Hematopoietic multipotent progenitor cell treated with erythropoietin and hydrocortisone succinate and interleukin-3 and kit ligand, for 4 days (in vitro differentiated cells): ENCODE measurements at places on chromosomes 7 and 10.

DNA sequence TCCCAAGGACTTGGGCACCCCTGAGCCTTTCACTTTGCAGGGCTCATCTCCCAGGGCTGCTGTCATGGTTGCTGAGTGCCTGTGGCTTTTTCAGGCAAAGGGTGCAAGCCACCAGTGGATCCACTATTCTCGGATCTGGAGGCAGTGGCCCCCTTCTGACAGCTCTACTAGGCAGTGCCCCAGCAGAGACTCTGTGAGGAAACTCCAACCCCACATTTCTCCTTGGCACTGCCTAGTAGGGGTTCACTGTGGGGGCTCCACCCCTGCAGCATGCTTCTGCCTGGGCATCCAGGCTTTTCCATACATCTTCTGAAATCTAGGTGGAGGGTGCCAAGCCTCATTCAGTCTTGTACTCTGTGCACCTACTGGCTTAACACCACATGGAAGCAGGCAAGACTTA lies 675.0 kb upstream of the MBL2 start:
- no peak for DNase-seq

GRCh38 chr10:116683821-116684220 lies 58.5 kb downstream of the HSPA12A start:
- no peak for DNase-seq

DNA sequence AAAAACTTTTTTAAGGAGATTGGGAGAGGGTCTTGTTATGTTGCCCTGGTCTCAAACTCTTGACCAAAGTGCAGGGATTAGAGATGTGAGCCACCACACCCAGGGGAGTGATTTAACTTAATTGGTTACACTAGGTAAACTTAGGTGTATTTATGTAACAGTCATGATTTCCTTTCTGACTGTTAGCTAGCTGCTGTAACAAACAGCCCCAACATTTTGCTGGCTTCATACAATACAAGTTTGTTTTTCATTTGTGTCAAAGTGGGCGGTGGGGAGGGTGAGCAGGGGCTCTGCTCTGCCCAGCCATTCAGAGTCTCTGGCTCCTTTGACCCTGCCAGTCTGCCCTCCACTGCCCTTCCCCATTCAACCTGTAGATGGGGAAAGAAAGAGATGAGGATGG lies 9.3 kb downstream of the DOCK1 start:
- no peak for DNase-seq

DNA sequence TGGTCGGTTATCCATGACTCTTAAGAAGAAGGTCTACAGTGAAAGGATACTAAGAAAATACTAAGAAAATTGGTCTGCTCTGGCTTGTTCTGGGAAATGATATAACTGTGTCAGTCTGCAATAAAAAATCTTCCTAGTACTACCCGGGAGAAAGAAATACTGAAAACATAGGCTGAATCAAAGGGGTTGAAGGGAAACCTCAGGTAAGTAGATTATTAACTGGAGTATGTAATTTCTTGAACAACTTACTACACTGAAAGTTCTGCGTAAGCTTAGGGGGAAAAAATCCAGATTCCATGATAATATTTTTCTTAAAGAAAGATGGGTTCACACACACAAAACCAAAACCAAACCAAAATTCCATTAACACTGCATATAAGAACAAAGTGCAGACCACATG lies 143.3 kb downstream of the KMT2E start:
- DNase-seq: no peak

DNA sequence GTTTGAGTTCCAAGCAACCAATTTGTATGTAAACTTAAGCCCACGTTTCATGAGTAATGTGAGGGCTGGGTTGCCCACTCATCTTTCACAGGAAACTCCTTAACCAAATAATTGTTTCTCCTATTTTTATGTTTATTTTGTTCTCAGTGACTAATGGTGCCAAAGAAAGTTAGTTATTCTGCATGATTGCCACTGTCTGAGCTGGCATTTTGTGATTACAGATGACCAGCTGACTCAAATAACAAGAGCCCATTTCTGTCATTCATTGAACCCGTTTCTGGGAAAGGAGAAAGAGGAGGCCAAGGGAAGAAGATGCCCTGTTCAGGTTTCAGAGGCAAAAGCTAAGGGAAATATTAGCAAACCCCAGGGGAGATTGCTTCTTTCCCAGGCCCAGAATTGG lies 186.9 kb upstream of the MYO3A start:
- DNase-seq: no peak

DNA sequence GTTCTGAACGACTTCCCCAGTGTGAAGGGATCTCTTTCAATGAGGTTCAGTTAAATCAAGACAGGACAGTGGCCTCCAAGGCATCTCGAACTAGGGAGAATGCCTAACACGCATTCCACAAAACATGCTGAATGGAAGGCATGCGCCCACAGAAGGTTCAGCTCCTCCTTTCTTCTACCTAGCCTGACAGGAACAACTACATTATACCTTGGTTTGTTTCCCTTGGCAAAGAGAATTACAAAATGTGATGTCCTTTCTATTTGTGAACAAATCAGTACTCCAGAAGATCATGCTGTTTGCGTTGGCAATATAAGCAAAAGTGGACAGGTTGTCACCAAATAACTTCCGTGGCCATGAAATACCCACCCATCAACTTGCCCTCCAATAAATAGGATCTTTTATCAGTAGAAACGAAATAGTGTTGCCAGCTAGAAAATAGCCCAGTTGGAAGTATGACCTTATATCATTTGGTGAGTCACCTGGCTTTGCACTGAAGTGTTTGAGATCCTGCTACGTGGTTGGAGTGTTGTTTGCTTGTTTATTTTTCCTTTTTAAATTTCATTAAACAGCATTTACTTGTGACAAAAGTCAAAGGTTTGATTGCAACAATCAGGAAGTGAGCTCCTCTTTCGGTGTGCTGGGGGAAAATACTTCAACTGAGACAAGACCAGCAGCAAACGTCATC lies 117.0 kb upstream of the FAM204A start:
- no peak for DNase-seq

GRCh38 chr10:82497439-82497838 lies 622.4 kb downstream of the NRG3 start:
- DNase-seq: no peak

DNA sequence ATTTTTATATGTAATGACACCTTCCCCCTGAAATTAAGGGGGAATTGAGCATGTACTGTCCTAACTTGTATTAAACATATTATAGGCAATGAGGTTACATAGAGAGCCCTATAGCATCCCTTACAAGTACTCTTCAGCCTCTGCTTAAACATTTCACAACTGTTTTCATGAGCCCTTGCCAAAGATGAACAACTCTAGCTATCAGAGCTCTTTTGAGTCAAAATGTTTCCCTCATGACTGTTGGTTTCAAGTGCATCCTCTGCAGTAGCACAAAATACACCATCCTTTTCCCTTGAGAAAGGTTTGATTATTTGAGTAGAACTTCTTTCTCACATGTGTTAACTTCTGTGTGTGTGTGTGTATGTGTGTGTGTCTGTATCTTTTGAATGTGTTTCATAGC lies 1157.6 kb upstream of the CELF2 start:
- no peak for DNase-seq

DNA sequence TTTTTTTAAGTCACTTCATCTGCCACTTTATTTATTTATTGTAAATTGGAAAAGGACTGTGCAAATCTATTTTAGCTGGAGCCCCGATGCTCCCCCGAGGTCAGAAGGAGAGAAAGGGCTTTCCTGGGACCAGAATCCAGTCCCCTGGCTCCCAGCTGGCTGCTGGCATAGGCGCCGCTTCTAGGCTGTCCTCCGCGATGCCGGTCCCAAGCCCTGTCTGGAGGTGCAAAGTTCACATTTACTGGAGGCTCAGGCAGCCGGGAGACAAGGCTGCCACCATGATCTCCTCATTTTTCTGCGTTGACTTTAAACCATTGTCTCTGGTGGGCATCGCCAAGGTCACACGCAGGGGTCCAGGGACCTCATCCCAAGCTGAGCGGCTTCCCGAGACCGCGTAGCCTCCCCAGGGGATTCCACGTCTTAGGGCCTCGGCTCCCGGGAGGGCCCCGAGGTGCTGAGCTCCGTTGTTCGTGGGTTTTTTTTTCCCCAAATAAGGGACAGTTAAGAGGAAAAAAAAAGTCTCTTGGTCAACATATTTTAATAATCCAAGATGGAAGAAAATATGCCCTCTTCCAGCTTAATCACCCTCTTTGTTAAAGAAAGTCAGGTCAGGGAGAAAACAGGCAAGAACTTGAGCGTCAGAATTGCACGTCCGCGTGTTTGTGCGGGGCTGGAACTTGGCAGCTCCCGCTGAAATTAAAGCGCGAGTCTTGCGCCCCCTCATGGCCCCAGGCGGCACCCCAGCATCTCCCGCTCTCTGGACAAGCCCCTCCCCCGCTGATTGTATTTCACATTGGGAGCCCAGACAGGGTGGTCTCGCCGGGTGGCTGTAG lies 11.9 kb downstream of the RGR start:
- DNase-seq: peak; percentile 72

DNA sequence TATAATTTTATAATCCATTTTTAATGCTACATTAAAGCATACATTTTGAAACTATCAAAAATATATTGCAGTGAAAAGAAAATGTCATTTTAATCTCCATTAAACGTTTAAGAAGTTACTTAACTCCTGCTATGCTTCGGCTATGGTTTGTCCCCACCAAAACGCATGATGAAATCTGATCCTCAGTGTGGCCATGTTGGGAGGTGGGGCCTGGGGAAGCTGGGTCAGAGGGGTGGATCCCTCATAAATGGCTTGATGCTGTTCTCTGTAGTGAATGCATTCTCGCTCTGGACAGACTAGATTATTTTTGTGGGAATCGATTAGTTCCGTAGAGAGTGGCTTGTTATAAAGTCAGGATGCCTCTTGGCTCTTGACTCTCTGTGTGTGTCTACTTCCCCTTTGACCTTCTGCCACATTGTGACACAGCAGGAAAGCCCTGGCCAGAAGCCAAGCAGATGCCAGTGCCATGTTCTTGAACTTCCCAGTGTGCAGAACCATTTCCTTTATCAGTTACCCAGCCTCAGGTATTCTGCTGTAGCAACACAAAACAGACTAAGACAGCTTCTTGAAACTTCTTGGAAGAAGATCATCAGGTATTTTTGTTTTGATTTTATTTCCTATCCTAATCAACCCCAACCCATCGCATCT lies 77.8 kb downstream of the TCERG1L start:
- DNase-seq: no peak

GRCh38 chr7:22193450-22193983 lies 163.4 kb downstream of the RAPGEF5 start:
- no peak for DNase-seq

DNA sequence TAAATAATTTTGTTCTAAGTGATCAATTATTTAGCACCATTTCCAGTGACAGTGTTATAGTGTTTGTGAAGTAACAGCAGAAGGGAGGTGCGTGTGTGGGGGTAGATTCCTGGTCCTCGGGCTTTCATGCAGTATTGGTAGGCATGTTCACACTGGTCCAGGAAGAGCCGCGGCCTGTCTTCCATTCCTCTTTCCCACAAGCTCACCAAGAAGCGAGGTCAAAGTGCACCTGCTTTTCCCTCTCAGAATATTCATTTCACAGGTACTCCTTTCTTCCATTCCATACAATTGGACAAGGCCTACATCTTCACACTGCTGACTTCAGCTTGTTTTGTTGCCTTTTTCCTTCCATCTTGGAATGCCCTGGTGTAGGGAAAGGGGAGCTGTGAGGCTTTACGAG lies 151.8 kb upstream of the CELF2 start:
- no peak for DNase-seq

DNA sequence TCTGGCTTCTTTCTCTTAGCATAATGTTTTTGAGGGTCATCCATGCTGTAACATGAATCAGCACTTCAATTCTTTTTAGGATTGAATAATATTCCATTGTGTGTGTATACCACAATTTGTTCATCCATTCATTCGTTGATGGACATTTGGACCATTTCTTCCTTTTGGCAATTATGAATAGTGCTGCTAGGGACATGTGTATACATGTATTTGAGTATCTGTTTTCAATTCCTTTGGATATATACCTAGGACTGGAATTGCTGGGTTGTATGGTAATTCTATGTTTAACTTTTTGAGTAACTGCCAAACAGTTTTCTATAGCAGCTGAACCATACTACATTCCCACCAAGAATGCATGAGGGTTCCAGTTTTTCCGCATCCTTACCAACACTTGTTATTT lies 39.2 kb downstream of the GBF1 start:
- no peak for DNase-seq

DNA sequence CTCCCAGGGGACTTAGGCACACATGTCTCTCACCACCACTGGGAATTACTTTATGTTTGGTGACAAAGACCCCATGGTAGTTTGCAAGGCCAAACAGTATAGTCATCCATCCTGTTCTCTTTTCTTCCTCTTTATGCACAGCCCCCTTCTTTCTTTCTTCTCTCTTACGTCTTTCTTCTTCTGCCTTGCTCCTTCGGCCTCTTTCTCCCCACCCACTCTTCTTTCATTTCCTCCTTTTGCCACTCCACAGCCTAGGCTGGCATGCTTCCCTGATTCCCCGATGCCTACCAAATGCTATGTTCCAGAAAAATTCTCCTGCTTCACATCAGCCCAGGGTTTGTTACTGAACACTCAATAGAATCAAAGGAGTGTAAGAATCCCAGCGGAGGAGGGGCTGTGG lies 62.4 kb upstream of the MKLN1 start:
- no peak for DNase-seq

DNA sequence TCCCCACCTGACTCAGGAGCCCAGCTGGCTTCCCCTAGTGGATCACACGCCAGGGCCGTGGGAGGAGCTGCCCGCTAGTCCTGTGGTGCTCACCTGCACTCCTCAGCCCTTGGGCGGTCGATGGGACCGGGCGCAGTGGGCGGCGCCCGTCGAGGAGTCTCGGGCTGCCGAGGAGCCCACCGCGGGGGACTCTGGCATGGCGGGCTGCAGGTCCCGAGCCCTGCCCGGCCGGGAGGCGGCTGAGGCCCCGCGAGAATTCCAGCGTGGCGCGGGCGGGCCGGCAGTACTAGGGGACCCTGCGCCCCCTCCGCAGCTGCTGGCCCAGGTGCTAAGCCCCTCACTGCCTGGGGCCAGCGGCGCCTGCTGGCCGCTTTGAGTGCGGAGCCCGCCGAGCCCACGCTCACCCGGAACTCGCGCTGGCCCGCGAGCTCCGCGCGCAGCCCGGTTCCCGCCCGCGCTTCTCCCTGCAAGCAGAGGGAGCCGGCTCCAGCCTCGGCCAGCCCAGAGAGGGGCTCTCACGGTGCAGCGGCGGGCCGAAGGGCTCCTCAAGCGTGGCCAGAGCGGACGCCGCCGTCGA lies 367.9 kb downstream of the TYW1 start:
- no peak for DNase-seq

- no peak for DNase-seq
Measured at GRCh38 chr10:103603382-103603781, 109.9 kb downstream of the NEURL1 start.

- no peak for DNase-seq
Measured at GRCh38 chr7:88969167-88969566, 173.6 kb upstream of the TEX47 start.

DNA sequence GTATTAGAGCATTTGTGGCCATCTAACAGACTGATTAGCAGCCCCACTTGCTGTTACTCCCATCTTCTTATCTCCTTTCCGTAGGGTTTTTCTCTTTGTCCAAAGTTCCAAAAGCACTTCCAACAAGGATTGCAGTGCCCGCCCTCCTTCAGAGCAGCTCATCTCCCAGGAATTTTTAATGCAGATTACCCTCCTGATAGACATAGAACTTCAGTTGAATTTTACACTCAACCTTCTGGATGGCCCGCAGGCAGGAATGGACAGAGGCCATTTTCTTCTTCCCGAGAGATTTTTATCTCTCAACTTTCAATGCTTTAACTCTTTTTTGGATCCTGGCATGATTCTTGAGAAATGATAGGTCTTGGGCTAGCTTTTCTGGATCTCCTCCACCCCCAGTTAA lies 23.3 kb downstream of the PRKG1 start:
- no peak for DNase-seq
